Endothelial cell of umbilical vein (primary cell): ENCODE measurements at places on chromosomes 12 and 14. TPM values are rescaled to one million over a fixed set of nuclear protein-coding genes. Genes with fewer than 3 reads are reported as not detected.

- DNase-seq = no peak
Measured at GRCh38 chr12:131793243-131794022, 34.8 kb upstream of the MMP17 start.

GRCh38 chr12:22116376-22116775 lies 70.4 kb downstream of the CMAS start:
- no peak for DNase-seq

DNA sequence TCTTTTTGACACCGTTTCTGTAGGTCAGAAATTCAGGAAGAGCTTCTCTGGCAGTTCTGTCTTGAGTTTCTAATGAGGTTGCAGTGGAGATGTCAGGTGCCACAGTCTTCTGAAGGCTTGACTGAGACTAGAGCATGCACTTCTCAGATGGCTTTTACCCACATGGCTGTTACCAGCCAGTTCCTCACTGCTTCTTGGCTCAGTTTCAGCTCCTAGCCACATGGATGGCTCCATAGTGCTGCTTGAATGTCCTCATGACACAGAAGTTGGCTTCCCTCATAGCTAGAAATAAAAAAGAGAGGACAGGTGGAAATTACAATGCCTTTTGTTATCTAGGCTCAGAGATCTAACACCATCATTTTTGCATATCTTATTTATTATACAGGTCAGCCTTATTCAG lies 38.1 kb upstream of the SLC2A13 start:
- no peak for DNase-seq

GRCh38 chr12:113002155-113002554 lies 23.8 kb downstream of the OAS2 start:
- no peak for DNase-seq

The SELPLG gene
- total RNA-seq = 0.62 and 1.2 TPM in 2 replicates
